Thymus (tissue), 14 donors: ENCODE measurements at places on chromosomes 4 and X. TPM values are rescaled to one million over a fixed set of nuclear protein-coding genes. Genes with fewer than 3 reads are reported as not detected.

DNA sequence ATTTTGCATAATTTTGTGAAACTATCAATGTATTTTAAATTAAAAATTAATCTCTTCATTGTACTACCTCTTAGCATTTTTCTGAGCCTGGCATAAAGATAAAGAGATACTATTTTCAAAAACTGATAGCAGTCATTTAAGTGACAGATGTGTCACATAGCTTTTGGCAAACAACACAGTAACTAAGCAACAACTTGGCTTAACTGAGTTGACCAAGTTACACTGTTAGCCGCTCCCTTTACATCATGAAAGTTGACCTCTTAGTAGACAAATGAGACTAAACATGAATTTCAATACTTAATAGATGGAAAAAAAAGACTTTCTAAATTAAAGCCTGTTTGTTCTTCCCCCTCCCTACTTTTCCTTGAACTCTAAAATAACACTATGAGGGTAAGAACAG lies 62.0 kb downstream of the ATP8A1 start:
- DNase-seq, result no peak

DNA sequence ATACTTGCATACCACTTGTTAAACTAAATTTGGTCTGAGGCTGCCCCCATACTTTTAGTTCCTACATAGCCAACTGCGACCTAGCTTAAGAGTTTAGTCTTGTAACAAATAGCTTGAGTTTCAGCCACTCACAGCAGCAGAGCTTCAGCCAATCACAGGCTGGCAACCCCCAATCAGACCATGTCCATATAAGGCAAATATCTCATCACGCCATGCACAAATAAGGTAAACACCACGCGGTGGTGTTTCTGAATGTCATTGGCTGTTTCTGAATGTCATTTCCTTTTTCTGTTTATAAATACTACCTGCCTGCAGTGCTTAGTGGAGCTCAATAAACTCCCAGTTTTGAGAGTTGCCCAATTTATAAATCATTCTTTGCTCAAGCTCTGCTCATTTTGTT lies 143.1 kb upstream of the MAD2L1 start:
- no peak for DNase-seq

DNA sequence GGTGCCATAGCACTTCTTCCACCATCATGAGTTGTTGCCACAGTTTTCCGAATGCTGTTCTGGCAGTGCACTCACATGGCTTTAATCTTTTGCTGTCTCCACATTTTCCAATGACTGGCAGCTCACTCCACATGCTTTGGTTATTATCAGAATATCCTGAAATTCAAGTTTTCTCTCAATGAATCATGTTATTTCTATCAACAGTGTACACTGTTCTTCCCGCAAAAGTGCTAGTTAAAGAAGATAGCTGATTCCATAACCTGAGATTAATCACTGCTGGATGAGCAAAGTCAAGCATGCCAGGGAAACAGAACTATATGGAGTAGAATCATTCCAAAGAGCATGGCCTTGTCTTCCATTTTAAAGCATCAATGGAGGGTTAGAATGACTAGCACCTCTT lies 14.6 kb upstream of the IL13RA2 start:
- DNase-seq, result no peak

Gene RASGEF1B
- total RNA-seq, result 18.3 TPM

- DNase-seq, result no peak
Measured at GRCh38 chr4:38281371-38282071, 321.3 kb downstream of the PTTG2 start.

DNA sequence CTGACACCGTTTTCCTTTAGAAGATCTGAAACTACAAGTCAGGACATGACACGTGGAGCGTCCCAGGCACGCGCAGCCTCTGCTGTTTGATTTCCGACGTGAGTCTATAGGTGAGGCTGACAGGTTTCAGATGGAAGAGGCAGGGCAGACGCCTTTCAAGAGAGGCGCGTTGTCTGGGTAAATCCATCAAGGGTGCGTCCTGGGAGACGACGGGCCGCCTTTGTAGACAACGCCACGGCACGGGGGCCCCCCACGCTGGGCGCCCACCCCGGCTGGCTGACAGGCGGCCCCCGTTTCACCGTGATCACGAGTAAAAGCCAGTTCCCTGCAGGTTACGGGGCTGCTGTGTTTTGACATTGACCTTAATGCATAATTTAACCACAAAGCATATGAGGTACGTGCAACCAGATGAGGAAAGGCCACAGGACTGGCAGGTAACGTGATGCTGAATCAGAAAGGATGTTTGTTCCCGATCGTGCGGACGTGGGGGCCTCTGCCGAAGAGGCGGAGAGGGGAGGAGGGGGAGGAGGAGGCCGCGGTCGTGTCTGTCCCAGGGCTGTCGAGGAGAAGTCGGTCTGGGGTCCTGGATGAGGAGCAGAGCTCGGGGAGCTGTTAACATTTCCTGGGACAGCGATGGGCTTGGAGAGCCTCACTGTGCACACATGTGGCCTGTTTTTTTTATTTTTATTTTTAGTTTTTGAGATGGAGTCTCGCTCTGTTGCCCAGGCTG lies 51.1 kb upstream of the PPP2R3B start:
- no peak for DNase-seq
